ENCODE measurements at places on chromosomes 16 and 17.
A peak's percentile ranks its signal among the peaks of the same experiment; 100 is the strongest.

- peak; percentile 91 for DNase-seq
Observed at GRCh38 chr17:78250891-78251772, 19.7 kb downstream of the TMEM235 start.

GRCh38 chr17:65190467-65191097 lies 53.4 kb downstream of the RGS9 start:
- no peak for DNase-seq

- no peak for DNase-seq
Observed at GRCh38 chr16:57803134-57803990, 1.1 kb upstream of the KIFC3 start.

GRCh38 chr17:60356940-60357339 lies 35.0 kb downstream of the USP32 start:
- DNase-seq = no peak

DNA sequence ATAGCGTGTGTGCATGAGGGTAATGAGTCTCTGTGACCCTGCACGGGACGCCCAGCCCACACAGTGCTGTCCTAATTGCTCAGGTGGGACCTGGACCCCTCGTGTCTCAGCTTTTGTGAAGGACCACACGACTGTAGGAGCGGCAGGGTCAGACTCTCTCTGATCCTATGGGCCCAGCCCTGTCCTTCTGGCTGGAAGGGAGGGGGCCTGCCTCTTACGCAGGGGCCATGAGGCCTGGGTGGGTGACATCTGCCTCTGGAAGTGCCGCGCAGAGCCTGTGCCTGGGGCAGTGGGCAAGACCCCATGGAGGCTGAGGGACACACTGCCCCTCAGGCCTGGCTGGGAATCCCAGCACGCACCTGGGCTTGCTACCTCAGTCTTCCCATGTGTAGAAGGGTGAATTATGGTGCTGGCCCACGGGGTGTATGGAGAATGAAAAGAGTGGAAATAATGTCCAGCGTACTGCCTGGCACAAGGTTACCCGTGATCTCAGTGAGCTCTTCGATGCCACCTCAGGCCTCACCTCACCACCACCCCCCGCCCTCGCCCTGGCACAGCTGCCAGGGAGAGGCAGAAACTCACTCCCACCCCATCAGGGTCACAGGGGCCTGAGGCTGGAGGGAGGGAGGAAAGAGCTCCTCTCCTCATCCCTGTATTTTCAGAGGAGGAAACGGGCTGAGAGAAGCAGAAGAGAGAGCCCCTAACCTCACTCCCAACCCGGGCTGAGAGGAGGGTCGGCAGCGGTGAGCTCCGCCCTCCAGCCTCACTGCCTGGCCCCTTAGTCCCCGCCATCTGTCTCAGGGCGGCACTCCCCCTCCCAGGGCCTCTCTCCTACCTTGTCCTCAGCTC lies 27.1 kb upstream of the DBNDD1 start:
- no peak for DNase-seq

DNA sequence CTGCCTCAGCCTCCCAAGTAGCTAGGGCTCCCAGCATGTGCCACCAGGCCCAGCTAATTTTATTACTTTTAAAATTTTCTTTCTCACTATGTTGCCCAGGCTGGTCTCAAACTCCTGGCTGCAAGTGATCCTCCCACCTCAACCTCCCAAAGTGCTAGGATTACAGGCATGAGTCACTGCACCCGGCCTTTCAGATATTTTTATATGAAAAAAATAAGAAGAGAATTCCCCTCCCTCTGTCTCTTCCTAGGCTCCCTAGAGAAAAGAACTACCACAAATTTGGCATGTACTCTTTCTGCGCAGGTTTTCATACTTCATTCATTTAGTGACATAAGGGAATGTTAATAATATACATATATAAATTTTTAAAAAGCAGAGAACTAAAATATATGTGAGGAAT lies 21.7 kb upstream of the SMURF2 start:
- DNase-seq = no peak

DNA sequence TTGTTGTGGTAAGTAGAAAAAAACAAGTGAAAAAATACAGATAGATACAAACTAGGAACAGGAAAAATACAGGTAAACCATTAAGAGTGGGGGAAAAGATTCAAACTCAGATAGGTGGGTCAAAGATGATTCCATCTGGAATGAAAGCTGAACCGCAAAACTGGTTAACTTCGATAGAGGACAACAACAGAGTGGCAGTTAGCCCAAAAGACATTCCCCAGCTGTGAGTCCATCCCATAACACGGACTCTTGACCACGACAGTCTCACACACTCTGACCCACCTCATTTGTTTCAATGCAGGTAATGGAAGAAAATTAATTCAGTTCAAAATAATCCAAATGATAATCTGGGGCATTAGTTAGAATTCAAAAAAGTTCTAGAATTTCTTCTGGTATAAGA lies 13.5 kb downstream of the ELAC2 start:
- no peak for DNase-seq

- DNase-seq = no peak
Observed at GRCh38 chr17:28136923-28137322, 94.4 kb downstream of the NLK start.

- no peak for DNase-seq
Observed at GRCh38 chr17:47257651-47258339, 4.2 kb downstream of the ITGB3 start.

- no peak for DNase-seq
Observed at GRCh38 chr16:88688013-88688778, 1.9 kb upstream of the SNAI3 start.

DNA sequence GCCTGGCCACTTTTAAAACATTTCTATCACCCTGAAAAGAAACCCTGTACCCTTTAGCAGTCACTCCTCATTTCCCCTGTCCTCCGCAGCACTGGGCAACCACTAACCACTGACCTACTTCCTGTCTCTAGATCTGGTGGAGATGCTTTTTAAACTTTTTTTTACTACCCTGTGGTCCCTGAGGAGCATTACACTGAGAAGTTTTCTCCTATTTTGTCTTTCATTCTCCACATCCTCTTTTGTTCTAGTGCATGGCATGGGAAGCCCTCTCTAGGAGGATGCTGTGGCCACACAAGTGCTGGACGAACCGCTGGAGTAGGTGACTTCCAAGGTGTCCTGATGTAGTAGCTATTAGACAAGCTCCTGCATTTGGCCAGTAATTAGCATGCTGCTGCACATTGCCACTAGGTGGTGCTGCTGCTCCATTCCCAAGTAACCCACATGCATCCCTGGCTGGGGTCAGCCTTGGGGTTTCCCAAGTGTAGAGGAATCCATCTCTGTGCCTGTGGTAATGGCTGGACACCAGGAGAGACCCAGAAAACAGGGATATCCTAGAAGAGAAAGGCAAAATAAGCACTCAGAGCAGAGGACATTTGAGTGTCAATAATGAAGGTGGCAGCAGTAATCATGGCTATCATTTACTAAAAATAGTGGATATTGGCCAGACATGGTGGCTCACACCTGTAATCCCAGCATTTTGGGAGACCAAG lies 143.8 kb upstream of the CRHR1 start:
- DNase-seq = peak; percentile 65

GRCh38 chr17:8393470-8394231 lies 4.0 kb downstream of the RNF222 start:
- DNase-seq = peak; percentile 55

- no peak for DNase-seq
Observed at GRCh38 chr17:7997186-7997585, 5.2 kb upstream of the GUCY2D start.

DNA sequence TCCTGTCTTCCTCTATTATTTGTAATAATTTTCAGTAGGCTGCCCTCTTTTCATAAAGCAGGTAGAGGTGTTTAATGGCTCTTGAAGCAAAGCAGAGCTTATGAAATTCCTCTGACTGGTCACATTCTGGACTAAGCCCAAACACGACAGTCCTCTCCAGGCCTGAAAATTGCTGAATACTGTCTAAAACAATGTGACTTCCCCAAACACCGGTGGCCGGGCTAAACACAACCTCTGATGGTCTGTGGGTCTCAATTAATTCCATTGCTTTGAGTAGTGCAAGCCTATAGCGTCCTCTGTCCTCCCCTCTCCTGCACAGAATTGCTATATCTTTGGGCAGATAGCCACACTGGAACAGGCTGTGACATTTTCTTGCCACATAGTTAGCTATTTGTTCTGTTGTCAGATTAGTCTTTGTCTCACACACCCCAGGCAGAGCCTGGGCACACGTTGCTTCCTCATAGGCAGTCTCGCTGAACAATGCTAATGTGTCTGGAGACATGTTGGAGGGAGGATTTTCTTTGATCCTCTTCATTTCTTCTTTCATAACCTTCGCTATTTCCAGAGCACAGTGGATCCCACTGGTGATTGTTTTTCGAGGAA lies 10.8 kb upstream of the SLFN12L start:
- no peak for DNase-seq

DNA sequence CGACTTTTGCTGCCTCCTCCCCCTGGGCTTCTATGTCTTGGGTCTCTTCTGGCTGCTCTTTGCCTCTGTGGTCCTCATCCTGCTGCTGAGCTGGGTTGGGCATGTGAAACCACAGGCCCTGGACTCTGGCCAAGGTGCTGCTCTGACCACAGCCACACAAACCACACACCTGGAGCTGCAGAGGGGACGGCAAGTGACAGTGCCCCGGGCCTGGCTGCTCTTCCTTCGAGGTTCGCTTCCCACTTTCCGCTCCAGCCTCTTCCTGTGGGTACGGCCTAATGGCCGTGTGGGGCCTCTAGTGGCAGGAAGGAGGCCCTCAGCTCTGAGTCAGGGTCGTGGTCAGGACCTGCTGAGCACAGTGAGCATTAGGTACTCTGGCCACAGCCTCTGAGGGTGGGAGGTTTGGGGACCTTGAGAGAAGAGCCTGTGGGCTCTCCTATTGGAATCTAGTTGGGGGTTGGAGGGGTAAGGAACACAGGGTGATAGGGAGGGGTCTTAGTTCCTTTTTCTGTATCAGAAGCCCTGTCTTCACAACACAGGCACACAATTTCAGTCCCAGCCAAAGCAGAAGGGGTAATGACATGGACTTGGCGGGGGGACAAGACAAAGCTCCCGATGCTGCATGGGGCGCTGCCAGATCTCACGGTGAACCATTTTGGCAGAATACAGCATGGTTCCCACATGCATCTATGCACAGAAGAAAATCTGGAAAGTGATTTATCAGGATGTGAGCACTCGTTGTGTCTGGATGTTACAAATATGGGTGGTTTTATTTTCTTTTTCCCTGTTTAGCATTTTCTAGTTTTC lies 2.3 kb downstream of the GP1BA start:
- no peak for DNase-seq

- no peak for DNase-seq
Observed at GRCh38 chr16:66513111-66513723, 36.7 kb downstream of the TK2 start.

DNA sequence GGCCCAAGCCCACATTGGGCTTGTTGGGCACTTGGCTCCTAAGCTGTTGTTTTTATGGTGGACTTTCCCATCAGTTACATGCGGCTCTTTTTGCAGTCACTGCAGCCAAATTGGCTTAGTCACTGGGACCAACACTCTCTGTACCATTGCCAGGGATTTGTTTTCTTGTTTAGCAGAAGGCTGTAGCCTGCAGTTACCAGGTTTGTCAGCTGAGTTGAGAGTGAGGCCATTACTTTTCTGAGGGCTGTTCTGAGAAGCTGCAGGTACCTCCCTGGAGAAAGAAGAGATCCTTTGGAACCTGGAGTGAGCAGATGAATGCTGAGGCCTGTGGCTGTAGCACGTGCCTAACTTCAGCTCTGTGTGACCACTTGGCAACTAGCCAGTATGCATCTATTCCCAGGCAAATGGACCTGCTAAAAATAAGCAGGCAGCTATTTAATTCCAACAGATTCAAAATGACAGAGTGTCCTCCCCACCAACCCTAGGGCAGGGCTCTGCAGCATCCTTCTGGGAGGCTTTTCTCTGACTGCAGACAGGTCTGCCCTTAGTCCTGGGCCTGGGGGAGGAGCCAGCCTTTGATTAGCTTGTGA lies 12.9 kb downstream of the AKAP1 start:
- no peak for DNase-seq

- no peak for DNase-seq
Observed at GRCh38 chr17:64081802-64082799, 47.8 kb downstream of the ERN1 start.

Measured in germinal center (tissue), 1 donor.